ENCODE measurements at places on chromosomes 7 and 10.

GRCh38 chr7:72391821-72392377 lies 20.2 kb downstream of the CALN1 start:
- no peak for DNase-seq

DNA sequence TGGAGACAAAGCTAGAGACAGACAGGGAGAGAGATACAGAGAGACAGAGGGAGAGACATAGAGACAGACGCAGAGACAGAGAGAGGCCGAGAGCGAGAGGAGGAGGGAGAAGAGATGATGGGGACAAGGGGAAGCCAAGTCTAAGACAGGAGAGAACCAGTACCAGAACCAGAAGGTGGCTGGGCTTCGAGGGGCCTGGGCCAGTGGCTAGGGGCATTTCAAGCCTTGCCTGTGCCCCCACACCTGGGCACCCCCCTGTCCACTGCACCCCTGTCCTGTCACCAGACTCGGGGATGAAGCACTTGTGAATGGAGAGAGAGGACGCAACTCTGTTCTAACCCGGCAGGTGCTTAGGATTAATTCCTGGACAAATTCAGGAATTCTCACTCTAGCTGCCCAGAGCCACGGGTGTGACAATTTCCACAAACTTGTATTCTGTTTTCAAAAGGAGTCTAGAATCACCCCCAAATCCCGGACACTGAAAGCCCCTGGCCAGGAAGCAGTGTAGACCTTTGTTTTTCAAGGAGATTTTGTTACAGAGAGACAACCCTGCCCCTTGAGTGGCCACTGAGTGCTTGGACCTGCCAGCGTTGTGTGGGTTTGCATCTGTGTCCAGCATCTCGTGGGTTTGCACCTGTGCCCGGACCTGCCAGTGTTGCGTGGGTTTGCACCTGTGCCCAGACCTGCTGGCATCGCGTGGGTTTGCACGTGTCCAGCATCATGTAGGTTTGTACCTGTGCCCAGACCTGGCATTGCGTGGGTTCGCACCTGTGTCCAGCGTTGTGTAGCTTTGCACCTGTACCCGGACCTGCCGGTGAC lies 157.3 kb downstream of the WDR37 start:
- DNase-seq, result no peak

DNA sequence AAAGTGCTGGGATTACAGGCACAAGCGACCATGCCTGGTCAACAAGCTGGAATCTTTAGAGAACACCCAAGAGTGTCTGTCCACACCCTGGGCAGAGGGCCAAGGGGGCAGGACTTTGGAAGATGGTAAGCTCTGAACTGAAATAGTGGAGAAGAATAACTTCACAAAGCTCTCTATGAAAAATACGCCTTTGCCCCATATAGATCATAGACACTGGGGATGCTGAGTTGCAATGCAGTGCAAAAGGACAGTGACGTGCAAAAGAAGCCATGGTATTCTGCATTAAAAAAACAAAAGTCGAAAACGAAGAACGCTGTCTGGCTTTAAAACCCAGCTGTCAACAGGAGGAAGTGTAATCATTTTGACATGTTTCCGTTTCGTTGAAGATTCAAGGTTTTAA lies 353.6 kb downstream of the CALN1 start:
- DNase-seq, result no peak

GRCh38 chr10:115093776-115094408 lies 727 bp downstream of the ATRNL1 start:
- DNase-seq, result no peak

- DNase-seq, result no peak
Measured at GRCh38 chr7:33075818-33076518, 13.4 kb upstream of the NT5C3A start.

GRCh38 chr10:32141018-32141807 lies 85.0 kb upstream of the KIF5B start:
- no peak for DNase-seq

- DNase-seq, result no peak
Measured at GRCh38 chr7:11589251-11589650, 242.7 kb downstream of the THSD7A start.

GRCh38 chr7:28458732-28459131 lies 46.4 kb downstream of the CREB5 start:
- DNase-seq, result no peak

DNA sequence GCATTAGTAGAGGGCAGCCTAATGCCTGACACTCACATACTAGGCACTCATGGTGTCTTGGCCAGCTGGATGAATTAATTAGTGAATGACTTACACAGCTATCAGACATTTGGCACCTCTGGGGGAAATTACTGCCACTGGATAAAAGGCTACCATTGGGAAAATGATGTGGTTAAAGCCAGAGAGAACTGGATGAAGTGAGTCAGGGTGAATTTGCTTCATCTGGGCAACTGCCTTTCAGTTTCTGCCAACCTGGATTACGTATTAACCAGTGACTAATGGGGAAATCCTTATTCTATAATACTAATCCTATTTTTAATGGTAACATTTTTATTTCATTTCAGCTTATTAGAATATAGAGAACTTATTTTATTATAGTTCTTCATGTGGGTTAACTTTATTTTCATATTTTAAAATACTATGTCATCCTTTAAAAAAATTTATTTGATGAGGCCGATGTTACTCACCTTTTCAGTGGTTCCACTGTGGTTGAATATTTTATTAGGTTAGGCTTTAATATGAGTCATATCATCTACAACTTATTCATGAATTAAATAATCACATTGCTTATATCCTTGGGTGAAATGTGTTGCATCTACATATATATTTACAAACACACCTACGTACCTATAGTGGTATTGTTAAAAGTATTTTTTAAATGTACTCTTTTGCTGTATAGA lies 85.6 kb upstream of the CAPZA2 start:
- DNase-seq, result no peak

- no peak for DNase-seq
Measured at GRCh38 chr7:24580283-24580946, 7.2 kb downstream of the PALS2 start.

DNA sequence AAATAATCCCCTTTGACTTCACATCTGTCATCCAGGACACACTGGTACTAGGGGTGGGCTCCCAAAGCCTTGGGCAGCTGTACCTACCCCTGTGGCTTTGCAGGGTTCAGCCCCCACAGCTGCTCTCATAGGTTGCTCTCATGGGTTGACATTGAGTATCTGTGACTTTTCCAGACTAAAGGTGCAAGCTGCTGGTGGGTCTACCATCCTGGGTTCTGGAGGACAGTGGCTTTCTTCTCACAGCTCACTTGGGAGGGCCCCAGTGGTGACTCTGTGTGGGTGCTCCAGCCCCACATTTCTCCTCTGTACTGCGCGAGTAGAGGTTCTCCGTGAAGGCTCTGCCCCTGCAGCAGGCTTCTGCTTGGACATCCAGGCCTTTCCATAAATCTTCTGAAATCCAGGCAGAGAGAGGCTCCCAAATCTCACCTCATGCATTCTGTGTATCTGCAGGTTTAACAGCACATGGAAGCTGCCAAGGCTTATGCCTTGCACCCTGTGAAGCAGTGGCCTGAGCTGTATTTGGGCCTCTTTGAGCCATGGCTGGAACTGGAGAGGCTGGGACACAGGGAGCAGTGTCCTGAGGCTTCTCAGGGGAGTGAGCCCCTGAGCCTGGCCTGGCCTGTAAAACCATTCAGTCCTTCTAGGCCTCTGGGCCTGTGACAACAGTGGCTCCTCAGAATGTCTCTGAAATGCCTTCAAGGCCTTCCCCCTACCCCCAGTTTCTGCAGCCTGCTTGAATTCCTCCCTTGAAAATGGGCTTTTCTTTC lies 52.2 kb downstream of the TRIM24 start:
- no peak for DNase-seq

GRCh38 chr10:29998142-29998808 lies 61.1 kb downstream of the JCAD start:
- DNase-seq, result peak; percentile 65

DNA sequence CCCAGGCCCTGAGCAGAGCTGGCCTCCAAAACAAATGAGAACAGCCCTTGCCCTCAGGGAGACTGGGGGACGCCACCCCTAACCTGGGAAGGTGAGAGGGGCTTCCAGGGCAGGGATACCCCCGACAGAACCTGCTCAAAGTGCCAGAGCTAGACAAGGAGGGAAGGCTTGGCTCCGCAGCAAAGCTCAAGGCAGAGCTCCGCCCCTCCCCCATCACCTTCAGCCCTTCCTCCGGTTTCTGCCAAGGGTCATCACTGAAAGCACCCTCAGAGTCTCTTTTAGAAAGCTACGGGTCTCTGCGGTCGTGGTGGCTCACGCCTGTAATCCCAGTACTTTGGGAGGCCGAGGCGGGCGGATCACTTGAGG lies 73.4 kb upstream of the CUX1 start:
- DNase-seq, result no peak

- DNase-seq, result no peak
Measured at GRCh38 chr10:126101325-126101724, 205.0 kb downstream of the FANK1 start.

DNA sequence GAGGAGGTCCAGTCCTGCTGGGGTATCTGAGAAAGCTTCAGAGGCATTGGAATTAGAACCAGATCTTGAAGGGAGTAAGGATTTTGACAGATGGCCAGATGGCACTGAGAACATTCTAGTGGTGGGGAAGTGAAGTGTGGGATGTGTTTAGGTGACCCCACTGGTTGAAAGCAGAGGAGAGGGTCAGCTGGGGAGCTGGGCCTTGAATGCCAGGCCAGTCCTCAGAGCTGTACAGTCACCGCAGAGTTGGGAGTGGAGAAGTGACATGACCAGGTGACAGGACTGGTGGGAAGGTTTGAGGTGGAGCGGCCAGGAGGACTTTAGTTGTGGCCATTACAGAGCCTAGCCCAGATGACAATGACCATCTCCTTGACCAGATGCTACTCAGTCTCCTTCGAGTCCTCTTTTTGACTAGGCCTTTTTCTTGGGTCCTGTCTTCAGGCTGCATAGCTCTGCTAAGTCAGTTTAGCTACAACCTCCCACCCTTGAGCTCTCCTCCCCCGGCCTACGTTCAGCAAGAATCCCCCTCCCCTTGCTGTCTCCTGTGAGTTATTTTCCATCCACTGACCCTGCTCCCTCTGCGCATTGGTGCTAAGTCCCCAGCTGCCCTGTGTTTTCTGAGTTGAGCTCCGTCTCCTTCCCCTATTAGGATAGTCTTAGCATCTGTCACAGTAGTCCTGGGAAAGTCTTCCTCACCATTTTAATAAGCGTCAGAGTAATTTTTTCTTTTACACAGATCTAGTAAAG lies 56.3 kb downstream of the CCNY start:
- DNase-seq, result no peak
